ENCODE measurements at places on chromosomes 2 and 18.

DNA sequence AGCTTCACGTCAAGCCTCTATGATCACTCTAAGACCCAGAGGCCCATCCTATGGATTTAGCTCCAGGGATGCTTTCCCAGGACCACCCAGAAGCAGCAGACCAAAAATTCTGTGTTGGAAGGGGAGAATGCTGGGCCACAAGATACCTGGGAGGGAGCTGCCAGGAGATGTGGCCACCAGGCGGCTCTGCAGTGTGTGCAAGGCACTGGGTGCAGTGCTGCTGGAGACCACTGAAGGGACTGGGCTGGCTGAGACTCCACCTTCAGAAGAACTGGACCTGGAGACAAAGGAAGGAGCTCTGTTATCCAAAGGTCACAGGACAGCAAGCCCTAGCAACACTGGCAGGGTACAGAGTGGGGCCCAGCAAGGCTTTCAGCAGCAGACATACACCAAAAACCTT lies 34.0 kb downstream of the KANSL3 start:
- DNase-seq: peak; percentile 28

- no peak for DNase-seq
These were observed 185.0 kb upstream of the HS6ST1 start for GRCh38 chr2:128503399-128504245.

DNA sequence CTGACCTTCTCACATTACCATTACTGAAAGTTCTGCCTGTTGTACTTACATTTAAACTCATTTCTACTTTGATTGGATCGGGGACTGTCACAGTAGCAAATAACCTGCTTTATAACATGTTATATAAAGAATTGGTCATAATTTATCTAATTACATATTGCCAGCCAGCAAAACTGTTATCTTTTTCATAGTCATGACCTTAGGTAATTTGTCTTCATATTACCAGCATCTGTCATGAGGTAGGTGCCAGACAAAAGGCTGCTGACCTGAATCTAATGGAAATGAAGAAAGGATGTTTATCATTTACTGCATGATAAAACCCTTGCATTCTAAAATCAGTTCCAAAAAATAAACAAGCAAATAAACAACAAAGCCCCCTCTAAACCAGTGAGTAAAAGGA lies 89.4 kb upstream of the LRP1B start:
- no peak for DNase-seq

GRCh38 chr2:128166746-128167353 lies 75.8 kb downstream of the UGGT1 start:
- DNase-seq: no peak

DNA sequence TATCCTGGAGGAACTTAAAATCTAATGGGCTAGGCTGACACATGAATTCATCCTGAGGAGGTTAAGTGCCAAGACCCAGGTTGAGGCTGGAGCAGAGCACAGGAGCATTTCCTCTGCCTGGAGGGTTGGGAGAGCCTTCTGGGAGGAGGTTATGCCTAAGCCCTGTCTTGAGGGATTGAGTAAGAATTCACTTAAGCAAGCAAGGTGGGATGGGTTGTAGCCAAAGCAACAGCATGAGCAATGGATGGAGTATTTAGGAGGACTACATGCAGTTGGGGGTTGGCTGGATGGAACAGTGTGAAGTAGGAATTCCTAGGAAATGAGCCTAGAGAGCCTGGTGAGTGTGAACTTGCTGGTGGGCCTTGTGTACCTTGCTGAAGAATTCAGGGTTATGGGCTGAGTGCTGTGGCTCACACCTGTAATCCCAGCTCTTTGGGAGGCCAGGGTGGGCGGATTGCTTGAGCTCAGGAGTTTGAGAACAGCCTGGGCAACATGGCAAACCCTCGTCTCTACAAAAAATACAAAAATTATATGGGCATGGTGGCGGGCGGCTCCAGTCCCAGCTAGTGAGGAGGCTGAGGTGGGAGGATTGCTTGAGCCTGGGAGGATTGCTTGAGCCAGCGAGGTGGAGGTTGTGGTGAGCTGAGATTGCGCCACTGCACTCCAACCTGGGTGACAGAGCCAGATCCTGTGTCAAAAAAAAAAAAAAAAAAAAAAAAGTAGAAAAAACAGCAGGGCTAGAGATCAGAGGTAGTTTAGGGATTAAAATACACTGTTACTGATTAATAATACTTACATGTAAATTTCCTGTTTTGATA lies 22.2 kb downstream of the TANC1 start:
- peak; percentile 88 for DNase-seq

DNA sequence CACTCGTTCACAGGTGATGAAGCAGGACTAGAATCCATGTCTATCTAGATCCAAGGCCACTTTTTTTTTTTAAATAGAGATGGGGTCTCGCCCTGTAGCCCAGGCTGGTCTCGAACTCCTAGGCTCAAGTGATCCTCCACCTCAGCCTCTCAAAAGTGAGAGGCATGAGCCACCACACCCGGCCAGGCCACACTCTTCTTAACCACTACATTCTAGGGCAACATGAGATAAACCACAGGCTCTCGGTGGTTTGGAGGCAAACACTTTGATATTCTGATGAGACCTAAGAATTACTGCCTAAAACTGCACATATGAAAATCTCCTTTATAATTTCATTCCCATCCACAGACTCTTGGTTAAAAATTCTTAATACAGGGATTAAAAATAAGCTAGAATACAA lies 51.8 kb downstream of the USP34 start:
- no peak for DNase-seq

DNA sequence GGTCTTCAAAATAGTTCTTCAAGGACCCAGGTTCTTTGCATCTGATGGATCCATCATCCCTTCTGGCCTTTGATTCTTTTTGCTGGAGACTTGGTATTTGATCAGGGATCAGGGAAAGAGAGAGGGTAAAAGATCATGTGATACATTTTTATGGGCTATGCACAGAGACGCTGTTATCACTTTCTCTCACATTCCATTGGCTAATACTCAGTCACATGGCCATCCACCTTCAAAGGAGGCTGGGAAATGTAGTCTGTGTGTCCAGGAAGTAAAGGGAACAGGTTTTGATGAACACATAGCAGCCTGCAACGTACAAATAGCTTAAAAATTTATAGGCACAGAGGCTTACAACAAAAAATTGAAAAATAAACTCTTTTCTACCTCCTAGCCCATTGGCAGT lies 629.6 kb upstream of the FANCL start:
- DNase-seq: peak; percentile 7

- DNase-seq: no peak
These were observed 47.1 kb upstream of the XIRP2 start for GRCh38 chr2:166841152-166841551.

DNA sequence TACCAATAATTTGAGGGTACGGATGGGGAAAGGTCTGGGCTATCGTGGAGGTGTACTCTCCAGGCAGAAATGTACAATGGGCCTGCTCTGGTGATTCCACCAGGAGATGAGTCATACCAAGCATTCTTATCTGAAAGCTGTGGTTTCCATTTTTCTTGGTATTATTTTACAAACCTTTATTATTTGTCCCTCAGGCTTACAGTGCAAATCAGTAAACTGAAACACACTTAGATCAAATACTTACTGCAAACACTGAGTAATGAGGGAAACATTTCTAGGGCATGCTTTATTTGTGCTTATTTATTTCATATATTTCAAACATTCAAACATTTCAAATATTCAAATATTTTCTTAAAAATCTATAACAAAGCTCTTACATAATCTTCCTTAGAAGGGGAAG lies 319.8 kb downstream of the RND3 start:
- peak; percentile 83 for DNase-seq
